Glomerular endothelial cell (primary cell): ENCODE measurements at places on chromosomes 4 and X. TPM values are rescaled to one million over a fixed set of nuclear protein-coding genes. Genes with fewer than 3 reads are reported as not detected.

Gene MAGEB17
- total RNA-seq, result 0.18 TPM in 1 of 2 replicates, not detected in the other

Gene KIF4A
- total RNA-seq, result 4.5 and 6.3 TPM in 2 replicates

Gene POF1B
- not detected in 2 replicates for total RNA-seq

Gene SLC2A9
- 3.0 and 3.8 TPM in 2 replicates for total RNA-seq

Gene F11
- not detected in 2 replicates for total RNA-seq

Gene RHOXF2
- not detected in 2 replicates for total RNA-seq

Gene EXOC1
- total RNA-seq, result 37.4 and 42.5 TPM in 2 replicates

Gene SPACA5
- not detected in 2 replicates for total RNA-seq
